CD4-positive, alpha-beta T cell treated with Interferon alpha-2 for 1 hour (primary cell): ENCODE measurements at places on chromosomes 11 and 22.

- DNase-seq = no peak
Measured at GRCh38 chr11:95451682-95452081, 220.7 kb upstream of the SESN3 start.

- no peak for DNase-seq
Measured at GRCh38 chr22:32684822-32685187, 116.7 kb upstream of the TIMP3 start.

DNA sequence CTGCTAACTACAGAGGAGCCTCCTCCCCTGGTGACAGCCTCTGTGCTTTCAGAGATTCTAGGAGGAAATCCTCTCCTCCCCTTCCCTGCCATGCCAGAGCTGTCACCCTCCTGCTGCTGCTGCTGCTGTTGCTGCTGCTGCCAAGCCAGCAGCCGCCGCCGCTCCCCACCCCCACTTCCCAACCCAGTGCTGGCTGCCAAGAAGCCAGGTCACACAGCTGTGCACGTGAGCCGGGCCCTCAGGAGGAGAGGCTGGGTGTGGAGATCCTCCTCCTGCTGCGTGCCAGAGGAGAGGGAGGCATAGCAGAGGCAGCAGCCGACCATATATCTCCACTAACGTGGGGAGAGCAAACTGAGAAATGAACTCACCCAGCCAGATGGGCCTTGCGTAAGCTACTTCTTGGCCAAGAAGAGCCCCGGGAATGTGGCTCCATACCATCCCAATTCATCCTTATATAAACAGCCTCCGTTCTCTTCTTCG is 12.4 kb downstream of the CRY2 start:
- DNase-seq = no peak

DNA sequence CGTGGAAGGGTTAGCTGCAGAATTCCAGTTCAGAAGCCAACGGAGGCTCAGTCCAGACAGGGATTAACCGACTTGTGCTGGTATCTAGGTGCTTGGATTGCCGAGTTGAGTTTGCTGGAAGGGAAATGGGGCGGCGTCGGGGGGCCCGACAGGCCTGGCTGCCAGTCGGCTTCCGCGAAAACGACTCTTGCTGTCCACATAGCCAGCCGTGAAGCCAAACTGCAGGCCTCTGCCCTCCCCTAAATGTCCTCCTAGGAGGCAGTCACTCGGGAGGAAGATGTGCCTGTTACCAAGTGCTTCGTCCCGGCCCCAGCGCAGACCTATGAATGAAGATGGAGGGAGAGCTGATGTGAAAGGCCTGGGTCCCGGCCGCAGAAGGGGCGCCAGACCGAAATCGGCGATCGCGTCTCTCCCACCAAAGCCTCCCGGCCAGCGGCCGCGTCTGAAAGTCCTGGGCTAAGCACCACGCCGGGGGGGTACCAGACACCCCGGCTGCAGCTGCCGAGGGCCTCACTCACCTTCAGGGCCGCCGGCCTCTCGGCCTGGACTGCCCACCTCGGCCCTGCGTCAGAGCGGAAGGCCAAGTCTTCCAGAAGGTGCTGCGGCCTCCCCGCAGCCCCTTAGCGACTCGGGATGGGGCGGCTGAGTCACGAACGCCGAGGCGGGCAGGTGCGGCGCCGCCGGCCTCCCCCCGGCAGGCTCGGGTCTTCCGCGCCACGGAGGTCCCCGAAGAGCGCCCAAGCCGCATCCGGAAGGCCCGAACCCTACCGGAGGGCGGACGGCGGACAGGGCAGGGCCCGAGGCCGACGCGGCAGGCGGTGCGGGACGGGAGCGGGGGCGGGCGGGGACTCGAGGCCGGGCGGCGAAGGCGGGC is 7.5 kb downstream of the DPAGT1 start:
- peak; percentile 23 for DNase-seq

DNA sequence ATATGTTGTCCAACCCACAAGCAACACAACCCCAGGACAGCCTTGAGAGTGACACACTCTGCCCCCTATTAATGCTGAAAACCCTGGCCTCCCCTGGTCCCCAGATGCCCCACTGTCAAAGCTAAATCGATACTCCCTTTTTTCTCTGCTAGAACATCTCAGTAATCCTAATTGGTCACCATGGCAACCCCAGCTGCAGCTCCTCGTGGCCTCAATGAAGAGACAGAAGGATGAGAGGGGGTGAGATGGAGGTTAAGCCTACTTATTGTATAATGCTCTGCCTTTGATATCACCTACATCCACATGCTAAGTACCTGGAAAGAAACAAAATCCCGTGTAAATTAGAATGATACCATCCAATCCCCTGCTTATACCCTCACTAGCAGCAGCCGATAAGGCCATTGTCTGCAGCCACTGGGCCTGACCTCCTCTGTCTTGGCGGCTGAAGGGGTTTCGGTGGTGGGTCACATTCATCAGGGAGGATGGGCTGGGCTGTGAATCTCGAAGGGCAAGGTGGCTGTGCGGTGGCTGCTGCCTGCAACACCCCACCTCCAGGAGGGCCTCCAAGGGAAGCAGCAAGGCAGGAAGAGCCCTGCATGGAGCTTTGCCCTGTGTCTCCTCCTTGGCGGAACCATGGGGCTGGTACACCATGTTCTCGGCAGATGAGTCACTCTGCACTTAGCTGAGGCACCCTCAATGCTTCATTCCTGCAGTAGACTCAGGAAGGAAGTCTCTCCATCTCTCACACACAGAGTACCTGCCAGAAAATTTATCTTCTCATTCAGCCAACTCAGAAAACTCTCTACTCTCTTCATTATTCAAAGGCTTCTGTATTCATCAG is 399.5 kb downstream of the BUD13 start:
- DNase-seq = no peak
